Activated naive CD8-positive, alpha-beta T cell treated with anti-CD3 and anti-CD28 coated beads, Interleukin-2, amount 50 U/mL, for 24 hours (primary cell): ENCODE measurements at places on chromosomes 4 and X.

- DNase-seq, result no peak
These were observed 35.2 kb downstream of the STAP1 start for GRCh38 chr4:67593741-67594175.

GRCh38 chr4:162699629-162700028 is 467.1 kb downstream of the NAF1 start:
- no peak for DNase-seq

DNA sequence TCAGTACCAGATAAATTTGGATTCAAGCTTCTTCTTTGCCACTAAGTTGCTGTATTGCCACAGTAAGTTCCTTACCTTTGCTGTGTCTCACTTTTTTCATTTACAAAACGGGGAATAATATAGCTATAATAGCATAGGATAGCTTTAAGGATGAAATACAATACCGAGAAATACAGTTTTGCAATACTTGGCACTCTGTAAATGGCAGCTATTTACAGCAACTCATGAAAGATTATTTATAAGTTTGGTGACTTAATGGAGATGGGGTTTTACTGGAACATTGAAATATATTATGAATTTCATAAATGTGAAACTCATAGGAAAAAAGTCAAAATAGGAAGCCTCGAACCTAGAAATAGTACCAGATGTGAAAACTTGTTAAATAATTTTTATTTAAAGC is 27.6 kb downstream of the ANXA10 start:
- no peak for DNase-seq

GRCh38 chr4:12791536-12791935 is 692.6 kb downstream of the RAB28 start:
- DNase-seq, result no peak

DNA sequence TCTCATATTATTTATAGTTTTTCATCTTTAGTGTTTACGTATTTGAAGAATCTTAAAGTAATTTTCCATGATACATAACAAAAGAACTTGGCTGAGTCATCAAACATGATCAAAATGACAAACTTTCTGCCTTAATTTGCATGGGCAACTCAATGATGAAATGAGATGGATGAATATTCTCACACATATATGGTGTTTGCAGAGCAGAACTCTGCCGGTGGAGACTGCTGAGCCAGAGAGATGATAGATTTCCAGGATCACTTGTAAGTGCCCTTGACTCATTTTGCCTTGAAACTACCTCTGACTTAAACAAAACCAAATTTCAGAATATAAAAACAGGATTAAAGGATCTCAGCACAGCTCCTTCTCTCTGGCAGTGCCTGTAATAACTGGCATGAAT is 38.2 kb downstream of the TRPC3 start:
- DNase-seq, result no peak

DNA sequence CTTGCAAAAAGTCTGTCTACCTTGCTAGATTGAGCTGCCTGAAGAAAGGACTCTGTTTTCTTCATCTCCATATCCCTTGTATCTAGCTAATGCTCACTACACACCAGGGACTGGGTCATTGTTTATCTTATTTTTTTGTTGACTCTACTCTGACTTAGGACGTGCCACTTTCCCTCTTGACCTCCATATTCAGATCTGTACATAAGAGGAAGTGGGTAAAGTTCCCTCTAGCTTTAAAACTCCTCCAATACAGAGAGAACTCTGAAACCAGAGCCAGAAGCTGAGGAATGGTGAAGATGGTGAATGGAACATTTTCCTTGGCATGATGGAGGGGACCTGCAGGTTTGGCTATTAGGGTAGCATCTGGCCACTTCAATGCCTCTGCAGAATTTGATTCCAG is 2026.1 kb upstream of the TENM3 start:
- DNase-seq, result no peak

GRCh38 chr4:150859453-150859852 is 155.6 kb downstream of the LRBA start:
- DNase-seq, result no peak

DNA sequence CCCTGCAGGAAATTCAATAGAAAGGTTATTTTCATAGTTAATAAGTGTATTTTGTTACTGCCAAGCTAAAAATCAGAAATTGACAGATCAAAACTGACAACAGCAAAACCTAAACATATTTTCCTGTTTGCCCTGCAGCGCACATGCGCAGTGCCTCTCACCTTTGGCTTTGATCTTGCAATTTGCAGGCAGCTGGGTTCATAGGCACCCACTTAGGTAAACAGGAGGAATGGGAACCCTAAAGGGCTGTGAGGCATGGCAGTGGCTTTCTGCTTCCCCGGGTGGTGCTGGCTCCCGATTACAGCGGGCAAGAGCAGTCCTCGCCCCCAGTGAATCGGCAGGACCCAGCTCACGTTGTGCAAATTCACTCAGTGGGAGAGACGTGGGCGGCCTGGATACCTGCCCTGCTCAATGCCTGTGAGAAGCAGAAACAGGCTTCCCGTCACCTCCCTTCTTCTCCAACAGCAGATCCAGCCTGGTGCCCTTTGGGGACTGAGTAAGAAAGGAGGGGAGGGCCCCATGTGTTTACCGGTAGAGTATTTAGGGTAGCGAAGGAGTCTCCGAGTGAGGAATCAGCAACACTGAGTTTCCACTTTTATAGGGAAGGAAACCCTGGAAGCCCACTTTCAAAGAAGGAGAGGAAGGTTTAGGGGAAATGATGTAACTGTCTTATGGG is 25.7 kb downstream of the CCKAR start:
- DNase-seq, result no peak

- no peak for DNase-seq
These were observed 25.2 kb upstream of the AP1AR start for GRCh38 chr4:112206431-112206830.

GRCh38 chrX:9403374-9403773 is 61.5 kb upstream of the TBL1X start:
- DNase-seq, result no peak

GRCh38 chr4:175705407-175705806 is 106.7 kb downstream of the GPM6A start:
- DNase-seq, result no peak

DNA sequence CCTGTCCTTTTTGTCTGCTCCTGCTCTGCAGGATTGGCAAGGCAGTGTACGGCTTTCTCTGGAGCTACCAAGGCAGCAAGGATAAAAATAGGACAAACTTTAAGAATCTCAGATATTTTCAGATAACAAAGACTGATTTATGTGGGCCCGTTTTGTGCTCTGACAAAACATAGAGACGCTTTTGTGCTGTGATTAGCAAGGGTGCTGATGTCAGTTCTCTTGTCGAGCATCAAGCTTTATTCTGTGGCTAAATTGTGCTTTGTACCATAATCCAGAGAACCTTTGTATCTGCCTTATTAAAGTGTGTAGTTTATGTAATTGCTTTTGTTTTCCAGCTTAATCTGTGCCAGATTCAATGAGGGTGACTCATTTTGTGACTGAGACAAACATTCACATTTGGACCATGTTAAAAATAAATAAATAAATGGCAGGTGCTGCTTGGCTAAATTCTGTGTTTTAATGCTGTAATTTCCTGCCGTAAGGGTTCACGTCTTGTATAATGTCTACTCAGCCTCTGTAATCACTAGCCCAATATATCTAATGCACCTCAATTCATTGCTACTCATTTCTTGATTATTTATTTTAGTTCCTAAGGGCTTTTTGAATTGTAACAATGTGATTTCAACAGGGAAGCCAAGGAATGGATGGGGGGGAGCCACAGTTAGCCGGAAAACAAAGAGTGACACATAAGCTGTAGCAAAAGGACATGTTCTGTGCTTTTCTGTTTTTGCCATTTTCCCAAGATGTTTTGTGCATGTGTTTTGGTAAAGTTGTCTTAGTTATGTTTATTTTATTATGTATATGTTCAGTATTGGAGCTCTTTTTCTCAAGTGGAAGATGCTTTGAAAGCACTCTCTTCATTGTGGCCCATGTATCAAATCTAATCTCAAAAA is 75.1 kb downstream of the GAB1 start:
- no peak for DNase-seq

DNA sequence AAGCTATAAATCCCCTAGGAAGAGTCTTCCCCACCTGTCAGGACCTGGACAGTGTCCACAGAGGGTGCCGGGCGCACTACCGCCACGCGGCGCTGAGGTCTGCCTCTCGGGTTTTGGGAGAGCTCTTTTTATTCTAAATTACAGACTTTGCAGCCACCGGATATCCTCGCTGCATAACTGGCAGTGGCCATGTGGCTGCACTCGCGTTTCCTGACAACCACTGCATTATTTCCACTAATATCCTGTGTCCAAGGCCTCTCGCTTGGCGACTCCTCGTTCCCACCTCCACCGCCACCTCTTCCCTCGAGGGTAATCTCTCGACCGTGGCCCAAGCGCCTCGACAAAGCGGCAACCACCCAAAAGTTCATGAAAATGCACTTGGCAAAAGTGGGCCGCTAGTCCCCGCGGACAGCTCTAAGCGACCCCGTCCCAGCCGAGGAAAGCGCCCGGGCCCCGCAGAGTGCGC is 512 bp upstream of the TMEM131L start:
- DNase-seq, result peak; percentile 45

DNA sequence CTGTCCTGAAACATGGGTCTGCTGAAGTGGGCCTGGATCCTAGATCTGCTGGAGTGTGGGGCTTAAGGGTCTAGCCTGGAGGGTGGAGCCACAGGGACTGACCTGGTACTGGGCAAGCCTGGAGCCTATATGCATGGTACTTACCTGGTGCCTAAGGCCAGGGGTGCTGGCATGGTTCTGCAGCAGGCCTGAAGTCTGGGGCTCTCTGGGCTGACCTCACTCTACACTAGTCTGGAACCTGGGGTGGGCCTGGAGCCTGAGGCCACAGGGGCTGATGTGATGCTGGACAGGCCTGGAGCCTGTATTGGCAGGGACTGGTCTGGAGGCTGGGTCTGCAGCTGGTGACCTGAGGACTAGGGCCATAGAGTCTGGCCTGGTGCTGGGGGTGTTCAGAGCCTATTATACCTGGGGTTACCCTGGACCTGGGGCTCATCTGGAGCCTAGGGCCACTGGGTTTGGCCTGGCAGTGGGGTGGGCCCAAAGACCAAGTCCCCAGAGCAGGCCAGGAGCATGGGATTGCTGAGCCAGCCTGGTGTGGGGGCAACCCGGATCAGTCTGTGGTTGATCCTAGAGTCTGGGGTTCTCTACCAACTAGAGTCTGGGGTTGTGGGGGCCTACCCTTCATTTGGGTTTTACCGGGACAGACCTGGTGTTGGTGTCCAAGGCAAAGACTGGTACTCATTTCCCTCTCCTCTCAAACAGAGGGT is 179.6 kb downstream of the SLC4A4 start:
- no peak for DNase-seq

DNA sequence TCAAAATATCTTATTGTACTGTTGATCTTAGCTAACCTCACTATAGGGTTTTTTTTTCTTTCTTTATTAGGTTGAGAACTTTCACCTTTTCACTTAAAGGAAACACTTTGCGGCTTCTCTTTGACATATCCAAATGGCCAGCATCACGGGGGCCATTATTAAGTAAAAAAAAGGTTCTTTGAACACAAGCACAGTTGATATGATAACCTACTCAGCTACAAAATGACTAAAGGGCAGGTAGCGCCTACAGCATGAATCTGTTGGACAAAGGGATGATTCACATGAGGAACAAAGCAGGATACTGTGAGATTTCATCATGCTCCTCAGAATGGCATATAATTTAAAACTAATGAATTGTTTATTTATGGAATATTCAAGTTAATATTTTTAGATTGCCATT is 119.6 kb downstream of the CCSER1 start:
- DNase-seq, result no peak

DNA sequence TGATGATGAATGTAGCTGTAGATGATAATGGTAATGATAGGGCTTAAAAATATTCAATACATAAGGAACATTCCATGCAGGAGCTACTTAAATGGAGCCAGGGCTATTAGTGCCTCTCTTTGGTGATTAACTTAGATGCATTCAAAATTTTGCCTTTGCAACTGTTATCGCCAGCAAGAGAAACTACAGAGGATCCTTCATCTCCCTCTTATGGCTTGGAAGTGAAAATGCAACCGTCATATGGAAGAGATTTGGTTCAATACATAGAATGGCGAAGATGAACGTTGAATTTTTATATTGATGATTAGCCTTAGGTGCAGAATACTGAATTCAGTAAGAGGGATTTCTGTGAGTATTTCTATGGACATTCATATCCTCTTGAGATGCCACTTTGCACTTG is 134.5 kb upstream of the NLGN4X start:
- no peak for DNase-seq
